COR-L47 (cell line): ENCODE measurements at places on chromosomes 6 and 20.

- no peak for DNase-seq
These were observed 26.5 kb upstream of the DACT2 start for GRCh38 chr6:168345896-168346754.

GRCh38 chr6:62904687-62905086 is 306.6 kb upstream of the FKBP1C start:
- DNase-seq = no peak

DNA sequence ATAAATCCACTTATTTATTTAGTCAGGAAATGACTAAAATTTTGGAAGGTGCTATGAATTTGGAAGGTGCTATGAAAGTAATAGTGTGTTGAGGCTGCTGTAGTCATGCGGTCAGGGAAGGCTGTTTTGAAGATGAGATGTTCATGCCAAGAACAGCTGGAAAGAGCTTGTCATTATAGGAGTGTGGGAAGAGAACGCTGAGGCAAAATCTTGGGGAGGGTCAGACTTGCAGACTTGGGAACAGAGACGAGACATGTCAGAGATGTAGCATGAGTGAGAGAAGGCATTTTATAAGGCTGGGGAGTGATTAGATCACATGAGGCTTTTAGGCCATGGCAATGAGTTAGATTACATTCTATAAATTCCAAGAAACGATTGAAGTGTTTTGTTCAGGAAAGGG is 124.0 kb upstream of the B3GAT2 start:
- DNase-seq = no peak

GRCh38 chr6:135087803-135088202 is 33.2 kb upstream of the HBS1L start:
- no peak for DNase-seq

- DNase-seq = no peak
These were observed 8.3 kb downstream of the PPP1R3G start for GRCh38 chr6:5093231-5094015.

DNA sequence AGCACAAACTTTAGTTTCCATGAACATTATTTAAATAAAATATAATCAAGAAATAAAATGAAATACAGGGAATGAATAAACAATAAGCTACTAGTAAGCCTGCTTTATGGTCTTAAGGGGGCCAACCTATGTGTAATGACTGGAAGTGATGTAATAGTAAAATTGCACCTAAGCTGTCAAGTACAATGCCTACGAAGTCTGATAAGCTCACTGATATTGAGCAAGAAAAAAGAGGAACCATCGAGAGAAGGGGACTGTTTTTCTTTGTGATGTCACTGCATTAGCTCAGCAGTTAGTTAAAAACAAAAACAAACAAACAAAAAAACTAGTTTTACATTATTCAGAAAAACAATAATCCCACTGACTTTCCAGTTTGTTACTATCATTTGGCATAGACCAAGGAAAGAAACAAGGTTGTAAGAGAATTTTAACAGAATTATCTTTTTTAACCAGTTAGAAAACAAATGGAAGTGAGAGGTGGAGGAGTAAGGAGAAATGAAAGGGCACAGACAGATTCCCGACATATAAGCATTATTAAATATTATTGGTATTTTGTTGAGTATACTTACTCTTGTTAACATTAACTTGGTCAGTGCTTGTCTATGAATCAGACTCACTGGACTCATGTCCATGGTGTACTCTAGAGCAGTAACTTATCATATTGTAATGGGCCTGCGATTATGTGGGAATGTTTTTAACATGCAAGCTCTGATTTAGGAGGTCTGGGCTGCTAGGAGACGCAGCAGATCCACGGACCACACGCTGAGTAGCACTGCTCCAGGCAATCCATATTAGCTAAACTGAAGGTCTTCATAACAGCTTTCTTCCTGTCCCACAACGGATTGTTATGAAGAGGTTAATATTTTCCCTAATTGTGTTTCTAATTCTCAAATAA is 99.6 kb upstream of the HMGCLL1 start:
- no peak for DNase-seq

- DNase-seq = no peak
These were observed 88.3 kb downstream of the ANKRD60 start for GRCh38 chr20:58139849-58140786.
